Hepatocyte (in vitro differentiated cells): ENCODE measurements at places on chromosomes 11 and 22.

GRCh38 chr22:43042101-43042780, 27.3 kb upstream of the PACSIN2 start:
- no peaks in the 10 kb centered on the region for H3K27me3 ChIP-seq
- no peak for DNase-seq

DNA sequence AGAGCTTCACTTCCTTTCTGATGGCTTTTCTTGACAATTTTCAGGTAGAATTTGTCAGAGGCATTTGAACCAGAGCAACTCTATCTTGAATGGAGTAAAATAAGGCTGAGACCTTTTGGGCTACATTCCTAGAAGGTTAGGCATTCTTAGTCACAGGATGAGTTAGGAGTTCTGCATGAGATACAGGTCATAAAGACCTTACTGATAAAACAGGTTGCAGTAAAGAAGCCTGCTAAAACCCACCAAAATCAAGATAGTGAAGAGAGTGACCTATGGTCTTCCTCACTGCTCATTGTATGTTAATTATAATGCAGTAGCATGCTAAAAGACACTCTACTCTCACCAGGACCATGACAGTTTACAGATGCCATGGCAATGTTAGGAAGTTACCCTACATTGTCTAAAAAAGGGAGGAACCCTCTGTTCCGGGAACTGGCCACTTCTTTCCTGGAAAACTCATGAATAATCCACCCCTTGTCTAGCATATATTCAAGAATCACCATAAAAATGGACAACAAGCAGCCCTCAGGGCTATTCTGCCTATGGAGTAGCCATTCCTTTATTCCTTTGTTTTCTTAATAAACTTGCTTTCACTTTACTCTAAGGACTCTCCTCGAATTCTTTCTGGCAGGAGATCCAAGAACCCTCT, 1519.7 kb upstream of the TENM4 start:
- H3K36me3 ChIP-seq: no peaks in the 10 kb centered on the region
- no peak overlapping the region for H3K4me3 ChIP-seq
- no peak overlapping the region for H3K27ac ChIP-seq
- H3K27me3 ChIP-seq: no peaks in the 10 kb centered on the region
- no peak for DNase-seq
- H3K4me1 ChIP-seq: no peaks in the 10 kb centered on the region

DNA sequence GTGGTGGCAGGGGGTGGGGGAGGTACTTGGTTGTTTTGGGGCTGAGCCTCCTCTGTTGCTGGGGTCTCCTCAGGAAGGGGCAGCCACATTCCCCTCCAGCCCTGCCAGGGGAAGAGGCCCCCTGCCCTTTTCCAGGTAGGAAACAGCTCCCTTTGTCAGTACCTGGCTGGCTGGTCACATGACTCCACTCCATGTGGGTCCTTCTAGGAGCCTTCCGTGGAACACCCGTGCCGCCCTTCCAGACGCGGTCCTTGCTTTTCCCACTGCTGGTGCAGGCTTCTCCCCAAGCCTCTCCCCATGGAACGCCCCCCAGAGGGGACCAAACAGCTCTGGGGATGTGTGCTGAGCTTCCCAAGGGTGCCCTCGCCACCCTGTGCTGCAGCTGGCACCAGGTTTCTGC, 19.9 kb downstream of the IFT27 start:
- no peak overlapping the region for H3K27ac ChIP-seq
- no peaks in the 10 kb centered on the region for H3K4me1 ChIP-seq
- DNase-seq: no peak
- H3K27me3 ChIP-seq: peaks cover 13% of the 10 kb centered on the region
- H3K36me3 ChIP-seq: no peaks in the 10 kb centered on the region
- H3K4me3 ChIP-seq: no peak overlapping the region

DNA sequence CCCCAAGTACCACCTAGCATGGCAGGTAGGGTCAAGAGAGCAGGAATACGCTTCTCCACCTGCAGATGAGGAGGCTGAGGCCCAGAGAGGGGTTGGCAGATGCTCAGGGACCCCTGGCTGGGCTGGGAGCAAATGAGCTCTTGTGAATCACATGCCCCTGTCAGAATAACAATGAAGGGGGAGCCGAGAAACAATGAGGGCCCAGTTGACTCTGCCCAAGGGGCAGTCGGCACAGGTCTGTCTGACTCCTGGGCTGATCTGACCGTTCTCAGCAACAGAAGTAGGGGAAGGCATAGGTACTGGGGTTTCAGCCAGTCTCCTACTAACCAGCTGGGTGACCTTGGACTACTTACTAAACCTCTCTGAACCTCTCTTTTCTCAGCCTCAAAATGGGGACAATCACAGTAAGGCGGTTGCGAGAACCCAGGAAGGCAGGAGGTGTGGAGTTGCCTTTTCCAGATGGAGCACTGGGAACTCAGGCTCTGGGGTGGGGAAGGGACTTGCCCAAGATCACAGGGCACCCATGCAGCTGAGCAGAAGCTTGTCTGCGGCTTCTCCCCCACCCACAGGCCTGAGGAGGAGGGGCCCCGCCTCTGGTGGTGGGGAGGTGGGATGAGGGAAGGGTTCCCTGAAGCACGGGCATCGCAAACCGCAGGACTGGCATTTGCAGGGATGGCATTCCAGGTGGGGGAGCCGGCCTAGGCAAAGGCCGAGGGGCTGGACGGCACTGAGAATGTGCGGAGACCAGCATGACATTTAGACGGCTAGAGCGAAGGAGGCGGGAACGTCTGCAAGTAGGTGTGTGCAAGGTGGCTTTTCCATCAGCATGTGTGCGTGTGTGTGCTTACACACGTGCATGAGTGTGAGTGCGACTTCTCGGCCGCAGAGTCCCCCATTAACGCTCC, 163.0 kb downstream of the MN1 start:
- H3K27me3 ChIP-seq: no peaks in the 10 kb centered on the region
- H3K36me3 ChIP-seq: no peaks in the 10 kb centered on the region
- no peak overlapping the region for H3K4me3 ChIP-seq
- DNase-seq: no peak
- peaks cover 27% of the 10 kb centered on the region for H3K4me1 ChIP-seq

GRCh38 chr11:73536961-73537360, 61.0 kb downstream of the FAM168A start:
- peaks cover 9% of the 10 kb centered on the region for H3K4me1 ChIP-seq
- no peak for DNase-seq
- no peaks in the 10 kb centered on the region for H3K27me3 ChIP-seq
- no peak overlapping the region for H3K4me3 ChIP-seq
